ENCODE measurements at places on chromosomes 1 and 21.

DNA sequence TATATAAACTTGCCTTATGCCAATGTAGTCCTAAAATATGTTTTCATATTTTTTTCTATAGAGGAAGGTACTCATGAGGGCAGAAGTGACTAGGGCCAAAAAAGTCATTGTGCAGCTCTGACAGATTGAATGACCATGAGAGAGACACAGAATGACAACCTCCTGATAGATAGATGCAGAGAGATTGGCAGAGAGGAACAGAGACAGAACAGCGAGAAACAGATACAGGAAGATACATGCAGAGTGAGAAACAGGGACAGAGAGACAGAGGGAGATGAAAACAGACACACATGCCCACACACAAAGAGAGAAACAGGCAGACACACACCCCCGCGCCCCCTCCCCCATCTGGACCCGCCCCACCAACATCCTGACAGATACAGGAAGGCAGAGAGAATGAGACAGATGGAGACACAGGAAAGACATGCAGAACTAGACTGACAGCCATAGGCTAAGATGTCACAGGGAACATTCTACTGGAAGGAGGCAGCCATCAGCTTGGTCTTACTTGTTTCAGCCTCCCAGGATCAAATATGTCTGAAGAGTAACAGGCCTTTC, 211.1 kb downstream of the ST6GALNAC3 start:
- DNase-seq = no peak

DNA sequence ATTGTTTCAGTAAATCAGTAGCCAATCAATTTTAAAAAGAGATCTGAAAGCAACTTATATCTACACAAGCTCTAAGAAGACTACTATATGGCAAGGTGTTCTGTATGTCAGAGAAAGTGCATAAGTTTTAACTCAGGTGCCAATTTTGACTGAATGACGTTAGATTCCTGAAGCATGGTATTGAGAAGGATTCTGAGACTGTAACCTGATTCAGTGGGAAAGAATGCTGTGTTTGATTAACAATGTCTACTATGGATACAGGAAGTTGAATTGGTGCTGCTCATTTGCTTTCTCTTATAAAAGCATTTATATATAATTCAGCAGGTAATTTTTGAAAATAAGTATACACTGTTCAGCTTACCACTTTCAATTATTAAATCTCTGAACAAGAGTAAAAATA, 156.3 kb downstream of the PAPPA2 start:
- DNase-seq = no peak

- peak; percentile 44 for DNase-seq
These were observed 5.8 kb downstream of the ITPKB start for GRCh38 chr1:226733304-226733703.

DNA sequence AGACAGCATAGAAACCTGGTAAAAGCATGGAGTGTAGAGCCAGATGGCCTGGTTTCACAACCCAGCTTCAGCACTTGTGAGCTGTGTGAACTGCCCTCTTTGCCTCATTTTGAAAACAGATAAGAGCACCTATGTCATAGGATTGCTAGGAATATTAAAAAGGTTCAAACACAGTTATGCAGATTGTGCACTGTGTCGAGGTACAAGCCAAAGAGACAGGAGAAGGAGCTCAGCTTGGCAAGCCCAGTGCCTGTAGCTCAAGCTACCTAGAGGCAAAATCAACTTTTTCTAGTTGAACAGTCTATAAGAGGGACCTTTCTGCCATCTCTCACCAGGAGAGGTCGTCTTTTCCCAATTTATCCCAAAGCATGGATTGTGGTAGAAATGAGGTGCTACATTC, 5.0 kb downstream of the CHODL start:
- no peak for DNase-seq

GRCh38 chr1:14940285-14940870, 213.2 kb upstream of the TMEM51 start:
- no peak for DNase-seq

GRCh38 chr1:56472860-56473259, 106.5 kb downstream of the PLPP3 start:
- DNase-seq = no peak

DNA sequence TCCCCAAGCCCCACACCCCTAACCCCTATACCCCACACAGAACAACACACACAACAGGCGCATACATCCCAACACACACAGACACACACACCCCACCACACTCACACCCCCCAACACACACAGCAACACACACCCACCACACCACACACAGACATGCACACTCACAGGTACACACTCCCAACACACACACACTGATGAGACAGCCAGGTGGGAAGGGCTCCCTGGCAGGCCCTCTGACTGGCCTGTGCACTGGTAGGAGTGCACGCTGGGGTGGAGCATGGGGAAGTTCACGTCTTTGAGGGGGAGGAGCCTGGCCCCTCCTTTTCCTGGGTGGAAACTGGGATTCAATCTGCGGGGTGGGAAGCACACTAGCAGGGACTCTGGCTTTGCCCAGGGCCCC, 116.7 kb downstream of the RHOU start:
- DNase-seq = no peak

DNA sequence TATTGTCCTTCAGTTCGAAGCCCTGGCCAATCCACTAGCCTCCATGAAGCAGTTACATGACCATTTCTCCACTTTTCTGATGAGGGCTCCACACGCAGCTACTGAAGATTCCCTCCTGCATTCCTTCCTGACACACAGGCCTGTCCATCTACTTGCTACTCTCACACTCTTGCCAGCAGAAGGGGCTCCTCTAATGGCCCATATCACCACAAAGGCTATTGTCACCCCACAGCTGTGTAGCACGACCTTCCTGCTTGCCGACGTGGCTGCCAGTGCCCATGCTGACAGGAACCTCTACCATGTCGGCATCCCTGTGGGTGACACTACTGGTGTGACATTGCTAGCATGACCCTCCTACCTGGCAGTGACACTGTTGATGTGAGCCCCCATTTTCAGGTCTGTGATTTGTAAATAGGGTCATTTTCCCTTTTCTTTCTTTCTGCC, 1528.6 kb upstream of the TPTE start:
- DNase-seq = no peak
